Adipose tissue (tissue), 3 donors: ENCODE measurements at places on chromosomes 1 and 21. TPM values are rescaled to one million over a fixed set of nuclear protein-coding genes. Genes with fewer than 3 reads are reported as not detected.

The PTGFR gene
- 0.94 TPM for polyA plus RNA-seq

The TAF1A gene
- 3.1 TPM for polyA plus RNA-seq

The PALMD gene
- 59.2 TPM for polyA plus RNA-seq

The DCST1 gene
- polyA plus RNA-seq: not detected

The MCOLN2 gene
- 0.36 TPM for polyA plus RNA-seq
